Effector memory CD8-positive, alpha-beta T cell (primary cell): ENCODE measurements at places on chromosomes 12 and 14.
A peak's percentile ranks its signal among the peaks of the same experiment; 100 is the strongest.

DNA sequence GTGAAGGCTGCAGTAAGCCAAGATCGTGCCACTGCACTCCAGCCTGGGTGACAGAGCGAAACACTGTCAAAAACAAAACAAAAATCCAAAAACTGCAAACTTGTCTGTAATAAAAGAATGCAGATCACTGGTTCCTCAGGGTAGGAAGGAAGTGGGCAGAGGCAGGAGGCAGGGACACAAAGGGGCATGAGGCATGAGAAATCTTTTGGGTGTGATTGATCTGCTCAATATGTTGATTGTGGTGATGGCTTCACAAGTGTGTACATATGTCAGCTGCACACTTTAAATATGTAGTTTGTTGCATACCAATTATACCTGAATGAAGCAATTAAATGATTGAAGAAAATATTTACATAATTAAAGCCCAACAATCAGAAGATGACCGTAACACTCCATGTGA lies 117.6 kb downstream of the CMAS start:
- no peak for DNase-seq

DNA sequence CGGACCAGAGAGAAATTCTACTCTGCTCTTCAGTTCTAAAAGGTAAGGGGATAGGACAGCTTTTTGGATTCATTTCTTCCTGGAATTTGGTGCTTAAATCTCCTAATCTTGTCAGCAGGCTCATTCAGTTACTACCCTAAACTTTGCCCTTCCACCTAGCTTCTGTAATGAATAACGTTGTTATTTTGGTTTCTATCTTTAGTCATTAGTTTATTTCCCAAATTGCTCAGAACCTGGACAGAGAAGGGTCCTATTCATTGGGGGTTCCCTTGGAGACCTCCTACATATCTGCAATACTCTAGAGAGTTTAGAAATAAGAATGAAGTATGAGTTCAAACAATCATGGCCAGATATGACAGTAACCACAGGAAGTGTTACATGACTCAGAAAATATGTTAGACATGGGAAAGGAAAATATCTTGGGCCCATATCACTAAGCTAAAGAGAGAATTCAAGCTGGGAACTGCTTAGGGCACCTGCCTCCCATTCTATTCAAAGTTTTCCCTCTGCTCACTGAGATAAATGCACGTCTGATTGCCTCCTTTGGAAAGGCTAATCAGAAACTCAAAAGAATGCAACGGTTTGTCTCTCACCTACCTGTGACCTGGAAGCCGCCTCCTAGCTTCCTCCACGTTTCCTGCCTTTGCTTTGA lies 87.9 kb downstream of the GAS2L3 start:
- no peak for DNase-seq

GRCh38 chr14:94925416-94926173 lies 155.7 kb upstream of the GSC start:
- DNase-seq = no peak

- DNase-seq = peak; percentile 61
Measured at GRCh38 chr12:49358483-49359141, 8.7 kb upstream of the SPATS2 start.

GRCh38 chr14:104706733-104707607 lies 17.1 kb upstream of the ADSS1 start:
- no peak for DNase-seq

- DNase-seq = no peak
Measured at GRCh38 chr14:54475911-54476310, 12.9 kb downstream of the GMFB start.

- DNase-seq = no peak
Measured at GRCh38 chr14:22996768-22997654, 12.9 kb downstream of the C14orf93 start.

DNA sequence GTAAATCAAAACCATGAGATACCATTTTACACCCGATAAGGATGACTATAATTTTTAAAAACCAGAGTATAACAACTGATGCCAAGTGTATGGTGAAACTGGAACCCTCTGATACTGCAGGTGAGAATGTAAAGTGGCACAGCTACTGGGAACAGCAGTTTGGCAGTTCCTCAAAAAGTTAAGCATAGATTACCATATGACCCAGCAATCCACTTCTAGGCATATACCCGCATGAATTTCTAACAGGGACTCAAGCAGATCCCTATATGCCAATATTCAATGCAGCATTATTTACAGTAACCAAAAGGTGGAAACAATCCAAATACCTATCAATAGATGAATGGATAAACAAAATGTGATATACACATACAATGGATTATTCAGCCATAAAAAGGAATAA lies 57.4 kb downstream of the BAZ1A start:
- DNase-seq = no peak

DNA sequence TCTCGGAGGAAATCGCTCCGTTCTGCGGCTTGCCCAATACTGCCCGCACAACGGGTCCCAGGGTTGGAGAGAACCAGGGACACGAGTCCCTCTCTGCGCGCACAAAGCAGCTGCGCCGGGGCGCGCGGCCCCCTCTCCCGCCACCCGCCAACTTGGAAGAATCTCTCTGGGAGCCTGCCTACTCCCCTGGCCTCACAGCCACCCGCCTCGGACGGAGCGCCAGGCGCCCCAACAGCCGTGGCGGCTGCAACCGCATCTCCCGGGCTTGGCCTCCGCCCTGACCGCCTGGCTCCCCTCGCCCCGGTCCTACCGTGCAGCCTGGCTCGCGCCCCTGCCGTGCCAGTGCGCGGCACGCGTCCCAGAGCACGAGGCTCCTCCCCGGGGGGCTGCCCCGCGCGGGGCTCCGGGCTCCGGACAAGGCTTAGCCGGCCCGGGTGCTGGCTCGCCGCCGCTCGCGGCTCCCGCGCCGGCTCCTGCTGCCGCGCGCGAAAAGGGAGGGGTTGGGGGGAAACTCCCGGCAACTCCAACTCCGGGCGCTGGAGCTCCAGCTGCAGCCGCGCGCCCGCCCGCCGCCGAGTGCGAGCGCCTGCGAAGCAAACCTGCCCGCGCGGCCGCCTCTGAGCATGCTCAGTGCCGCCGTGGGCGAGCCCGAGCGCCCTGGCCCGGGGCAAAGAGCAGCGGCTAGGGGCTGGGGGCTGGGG lies at the start of gene STXBP6:
TSS of gene STXBP6 (minus strand) at position 580 of the 701 bp plus-strand sequence. CDS start 75,329 bp downstream, outside the sequence.
- DNase-seq = no peak

DNA sequence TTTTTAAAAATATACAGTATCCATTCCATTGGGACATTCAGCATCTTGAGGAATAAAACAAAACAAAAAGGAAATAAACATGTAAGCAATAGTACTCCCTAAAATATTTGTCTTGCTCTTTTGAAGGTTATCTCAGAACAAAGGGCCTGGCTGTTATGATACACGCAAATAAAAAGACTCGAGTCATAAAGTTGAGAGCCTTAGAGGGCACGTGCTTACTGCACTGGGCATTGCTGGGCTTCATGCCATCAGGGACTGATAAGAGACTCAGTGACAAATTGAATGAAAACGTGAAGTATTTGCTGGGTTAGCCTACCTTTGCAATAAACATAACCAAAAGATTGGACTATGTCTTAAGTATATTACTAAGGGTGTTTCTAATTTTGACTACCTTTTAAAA lies 118.9 kb downstream of the SLC35F4 start:
- DNase-seq = no peak

DNA sequence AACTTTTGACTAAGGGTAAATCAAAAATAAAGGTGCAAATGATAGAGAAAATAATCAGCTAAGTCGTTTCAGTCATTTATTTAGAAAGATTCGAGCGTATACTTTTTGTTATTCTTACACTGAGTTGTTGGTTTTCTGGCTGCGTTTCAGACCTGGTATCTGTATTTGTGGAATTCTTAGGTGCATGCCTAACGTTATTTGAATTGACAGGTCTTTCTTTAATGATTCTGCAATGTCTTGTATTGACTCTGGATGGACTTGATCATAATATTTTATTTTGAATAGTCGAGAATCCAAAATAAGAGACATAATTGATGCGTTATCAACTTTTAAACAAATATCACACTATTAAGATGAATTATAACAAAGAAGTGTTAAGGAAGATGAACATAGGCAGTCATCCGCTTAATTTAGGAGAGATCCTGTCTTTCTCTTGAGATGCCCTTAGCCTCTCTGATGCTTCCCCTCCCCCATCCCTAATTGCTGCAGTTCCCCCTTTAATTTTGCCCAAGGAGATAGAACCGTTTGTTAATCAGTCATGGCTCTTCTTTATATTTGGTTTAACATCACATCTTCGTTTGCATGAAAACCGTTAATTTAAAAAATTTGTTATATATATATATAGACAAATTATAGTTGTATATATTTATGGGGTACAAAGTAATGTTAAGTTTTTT lies 1.8 kb downstream of the ALX1 start:
- DNase-seq = no peak

DNA sequence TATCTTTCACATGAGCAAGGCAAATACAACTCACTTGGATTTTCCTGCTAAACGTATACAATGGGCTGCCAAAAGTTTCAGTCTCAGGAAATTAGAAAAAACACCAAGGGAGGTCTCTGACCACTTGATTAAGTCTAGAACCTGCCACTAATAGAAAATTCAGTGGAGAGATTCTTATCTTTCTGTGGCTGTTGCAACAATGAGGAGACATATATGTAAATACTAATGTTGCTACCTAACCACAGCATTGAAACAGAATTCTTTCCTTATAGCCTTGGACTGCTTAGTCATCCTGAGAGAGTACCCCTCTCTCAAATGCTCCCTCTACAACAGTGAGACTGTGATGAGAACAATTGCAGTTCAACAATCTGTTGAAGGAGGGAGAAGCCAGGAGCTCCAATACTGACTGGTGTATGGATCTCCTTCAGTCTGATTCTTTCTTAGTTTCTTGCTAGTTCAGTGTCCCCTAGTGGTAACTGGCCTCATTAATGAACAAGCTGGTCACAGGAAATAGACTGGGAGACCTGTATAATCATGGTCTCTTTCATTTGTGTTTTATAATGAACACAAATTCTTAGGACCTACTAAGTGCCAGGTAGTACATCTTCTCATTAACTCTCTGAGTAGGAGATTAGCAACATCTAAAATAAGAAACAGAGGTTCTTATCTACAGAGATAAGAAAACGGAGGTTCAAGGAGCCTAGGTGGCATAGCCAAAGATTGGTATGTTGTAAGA lies 164.5 kb downstream of the SLC38A4 start:
- no peak for DNase-seq

GRCh38 chr14:68704736-68705720 lies 87.8 kb downstream of the ZFP36L1 start:
- DNase-seq = no peak

GRCh38 chr14:65211341-65211987 lies 109.1 kb upstream of the MAX start:
- DNase-seq = no peak

DNA sequence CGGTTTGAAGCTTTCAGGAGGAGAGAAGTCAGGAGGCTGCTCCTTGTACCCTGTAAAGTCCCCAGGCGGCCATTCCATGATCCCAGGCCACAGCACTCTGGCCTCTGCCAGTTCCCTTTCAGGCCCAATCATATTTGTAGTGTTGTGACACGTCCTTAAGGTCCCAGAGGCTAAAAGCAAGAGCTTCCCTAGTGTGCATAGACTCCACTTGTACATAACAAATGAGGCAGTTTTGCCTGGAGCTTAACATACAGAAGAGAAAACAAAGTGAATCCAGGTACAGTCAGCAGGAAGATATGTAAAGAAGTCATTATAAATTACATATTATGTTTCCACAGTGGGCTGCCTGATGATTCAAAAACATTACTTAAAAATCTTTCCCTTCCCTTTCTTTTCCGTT lies 81.1 kb upstream of the RPH3A start:
- no peak for DNase-seq

GRCh38 chr14:75794615-75795038 lies 133.6 kb downstream of the TTLL5 start:
- no peak for DNase-seq

DNA sequence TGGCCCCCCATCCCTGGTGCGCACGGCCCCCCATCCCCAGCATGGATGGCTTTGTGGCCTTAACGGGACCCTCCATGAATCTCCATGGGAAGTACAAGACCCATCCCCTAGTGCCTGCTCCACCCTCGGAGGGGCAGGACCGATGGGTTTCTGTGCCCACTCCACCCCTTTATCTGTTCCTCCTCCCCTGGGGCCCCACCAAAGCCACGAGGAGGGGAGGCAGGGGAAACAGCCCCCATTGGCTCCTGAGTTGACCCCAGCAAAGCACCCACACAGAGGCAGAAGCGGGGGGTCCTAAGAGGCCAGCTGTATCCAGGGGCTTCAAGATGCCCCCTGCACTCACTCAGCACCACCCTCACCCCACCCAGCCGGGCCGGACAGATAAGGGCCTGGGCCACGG lies 36.1 kb upstream of the TMEM179 start:
- DNase-seq = no peak

- DNase-seq = no peak
Measured at GRCh38 chr12:51752234-51752889, 96.2 kb downstream of the FIGNL2 start.

GRCh38 chr14:93953263-93953662 lies 23.1 kb downstream of the ASB2 start:
- DNase-seq = no peak

GRCh38 chr12:16828891-16829290 lies 222.9 kb upstream of the LMO3 start:
- no peak for DNase-seq

DNA sequence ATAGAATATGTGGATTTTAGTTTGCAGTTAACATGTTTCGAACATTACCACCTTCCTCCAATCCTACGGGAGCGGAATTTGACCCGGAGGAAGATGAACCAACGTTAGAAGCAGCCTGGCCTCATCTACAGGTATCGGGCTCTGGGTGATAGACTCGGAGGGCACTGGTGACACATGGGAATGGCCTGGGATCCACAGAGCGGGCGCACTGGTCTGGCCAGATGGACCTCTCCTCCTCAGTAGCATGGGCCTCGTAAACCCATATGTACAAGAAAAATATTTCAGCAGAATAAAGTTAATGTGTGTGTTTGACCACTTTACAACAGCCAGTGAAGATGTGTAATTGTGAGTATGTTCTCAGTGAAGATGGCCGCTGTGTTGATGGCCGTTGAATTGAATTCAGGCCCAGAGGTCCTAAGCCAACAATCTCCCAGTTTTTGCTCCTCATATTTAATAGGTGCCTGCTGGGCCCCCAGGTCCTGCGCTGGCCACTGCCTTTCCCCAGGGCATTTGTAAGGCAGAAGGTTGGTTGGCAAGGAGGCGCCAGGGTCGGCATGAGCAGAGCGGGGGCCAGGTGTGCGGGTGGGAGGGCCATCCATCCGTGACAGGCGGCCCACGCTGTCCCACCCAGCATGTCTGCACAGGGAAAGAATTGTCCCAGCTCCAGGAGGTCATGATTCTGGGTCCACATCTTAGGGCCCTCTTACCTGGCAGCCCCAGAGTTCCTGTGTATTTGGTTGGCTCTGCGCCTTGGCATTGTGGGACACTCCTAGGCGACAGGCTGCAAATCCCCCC lies 82.0 kb upstream of the DYNC1H1 start:
- no peak for DNase-seq

GRCh38 chr12:2233034-2233433 lies 180.2 kb downstream of the CACNA1C start:
- no peak for DNase-seq

- no peak for DNase-seq
Measured at GRCh38 chr12:123094349-123095077, 56.4 kb downstream of the PITPNM2 start.

- DNase-seq = no peak
Measured at GRCh38 chr14:97253756-97254155, 456.6 kb downstream of the VRK1 start.

- DNase-seq = no peak
Measured at GRCh38 chr12:96248136-96248931, 54.2 kb downstream of the ELK3 start.
